ENCODE measurements at places on chromosomes 2 and 18.

- DNase-seq: no peak
Measured at GRCh38 chr2:2188941-2189340, 142.1 kb downstream of the MYT1L start.

DNA sequence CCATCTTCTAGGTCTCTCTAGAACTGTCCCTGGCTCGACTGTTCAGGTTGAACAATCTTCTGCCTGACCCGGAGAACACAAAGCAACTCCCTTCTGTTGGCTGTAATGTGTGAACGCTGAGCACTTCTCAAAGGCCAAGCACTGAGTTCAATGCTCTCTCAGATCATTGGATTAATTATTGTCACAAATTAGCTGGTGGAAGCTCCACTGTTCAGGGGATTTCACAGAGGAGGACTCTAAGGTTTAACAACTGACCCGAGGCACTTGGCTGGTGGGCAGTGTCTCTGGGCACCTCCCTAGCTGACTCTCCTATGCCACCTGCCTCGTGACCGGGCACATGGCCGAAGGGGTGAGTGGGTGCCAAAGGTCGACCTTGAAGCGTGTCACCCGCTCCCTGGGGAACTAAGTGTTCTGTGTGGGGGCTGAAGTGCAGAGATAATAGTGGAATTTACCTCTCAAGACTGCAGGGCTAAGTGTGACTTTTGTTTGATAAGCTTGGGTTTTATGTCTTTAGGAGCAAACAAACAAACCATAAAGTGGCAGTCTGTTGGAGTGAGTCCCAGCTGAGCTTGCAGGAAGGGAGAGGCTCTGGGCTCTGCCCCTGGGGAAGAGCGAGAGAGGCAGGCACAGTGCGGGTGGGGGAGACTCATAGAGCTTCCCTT lies 64.8 kb downstream of the BCL2L11 start:
- no peak for DNase-seq

- peak; percentile 27 for DNase-seq
Measured at GRCh38 chr2:225468131-225468530, 68.6 kb downstream of the NYAP2 start.

- DNase-seq: no peak
Measured at GRCh38 chr18:60662491-60662890, 289.9 kb upstream of the MC4R start.

- DNase-seq: no peak
Measured at GRCh38 chr18:31574359-31574758, 17.3 kb upstream of the TTR start.

GRCh38 chr2:186575302-186575701 lies 14.6 kb upstream of the ITGAV start:
- peak; percentile 99 for DNase-seq

DNA sequence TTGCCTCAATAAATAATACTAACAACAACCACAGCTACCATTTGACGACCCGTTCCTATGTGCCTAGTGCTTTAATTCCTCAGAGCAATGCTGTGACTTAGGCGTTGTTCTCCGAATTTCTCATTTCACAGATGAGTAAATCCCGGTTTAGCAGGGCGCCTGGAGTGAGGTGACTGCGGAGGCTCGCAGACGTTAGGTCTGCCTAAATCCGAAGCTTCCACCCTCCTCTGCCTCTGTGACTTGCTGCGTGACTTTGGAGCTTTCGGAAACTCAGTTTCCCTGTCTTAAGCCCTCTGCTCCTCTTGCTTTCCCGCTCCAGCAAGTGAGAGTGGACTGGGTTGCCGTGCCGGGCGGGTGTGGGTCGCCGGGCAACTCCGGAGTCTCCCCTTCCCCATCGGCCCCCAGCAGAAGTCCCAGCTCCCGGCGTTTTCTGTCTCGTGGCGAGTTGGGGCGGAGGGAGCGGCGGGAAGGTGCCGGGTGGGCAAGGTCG lies 711 bp upstream of the ATOH8 start:
- no peak for DNase-seq

GRCh38 chr2:225274751-225275150 lies 124.8 kb upstream of the NYAP2 start:
- DNase-seq: peak; percentile 17

DNA sequence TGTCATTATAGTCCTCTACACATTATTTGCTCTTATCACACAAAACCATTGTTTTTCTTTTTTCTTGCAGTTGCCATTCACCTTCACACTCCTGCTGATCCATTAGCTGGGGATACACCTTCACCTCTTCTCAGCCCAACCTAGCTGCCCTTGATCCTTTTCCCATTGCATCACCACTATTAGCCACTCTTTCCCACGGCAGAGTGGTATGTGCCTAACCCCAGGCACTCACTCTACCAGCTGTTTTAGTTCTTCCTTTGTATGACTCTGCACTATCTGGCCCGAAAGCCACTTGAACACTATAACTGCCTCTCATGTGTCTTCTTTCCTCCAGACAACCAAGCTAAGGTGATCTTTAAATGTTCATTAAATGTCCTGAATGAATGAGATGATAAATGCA lies 145.4 kb upstream of the PIK3C3 start:
- no peak for DNase-seq

GRCh38 chr2:30652271-30652915 lies 154.9 kb downstream of the CAPN13 start:
- peak; percentile 68 for DNase-seq

DNA sequence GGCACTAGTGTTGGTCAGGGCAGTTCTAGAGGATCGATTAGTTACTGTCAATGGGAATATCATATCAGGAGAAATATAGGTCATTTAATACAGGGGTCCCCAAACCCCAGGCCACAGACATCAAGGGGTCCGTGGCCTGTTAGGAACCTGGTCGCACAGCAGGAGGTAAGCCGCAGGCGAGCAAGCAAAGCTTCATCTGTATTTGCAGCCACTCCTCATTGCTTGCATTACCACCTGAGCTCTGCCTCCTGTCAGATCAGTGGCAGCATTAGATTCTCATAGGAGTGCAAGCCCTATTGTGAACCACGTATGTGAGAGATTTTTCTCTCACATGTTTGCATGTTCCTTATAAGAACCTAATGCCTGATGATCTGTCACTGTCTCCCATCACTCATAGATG lies 81.9 kb downstream of the DSC3 start:
- DNase-seq: no peak

GRCh38 chr2:3094999-3095958 lies 282.3 kb downstream of the EIPR1 start:
- no peak for DNase-seq

GRCh38 chr18:840023-840408 lies 28.0 kb upstream of the YES1 start:
- no peak for DNase-seq

GRCh38 chr18:34222307-34223163 lies 2.2 kb downstream of the NOL4 start:
- DNase-seq: no peak

GRCh38 chr2:29747786-29748470 lies 173.5 kb downstream of the ALK start:
- DNase-seq: peak; percentile 77

- peak; percentile 2 for DNase-seq
Measured at GRCh38 chr2:1936427-1936980, 192.2 kb upstream of the PXDN start.
